ENCODE measurements at places on chromosomes 7 and 10.

DNA sequence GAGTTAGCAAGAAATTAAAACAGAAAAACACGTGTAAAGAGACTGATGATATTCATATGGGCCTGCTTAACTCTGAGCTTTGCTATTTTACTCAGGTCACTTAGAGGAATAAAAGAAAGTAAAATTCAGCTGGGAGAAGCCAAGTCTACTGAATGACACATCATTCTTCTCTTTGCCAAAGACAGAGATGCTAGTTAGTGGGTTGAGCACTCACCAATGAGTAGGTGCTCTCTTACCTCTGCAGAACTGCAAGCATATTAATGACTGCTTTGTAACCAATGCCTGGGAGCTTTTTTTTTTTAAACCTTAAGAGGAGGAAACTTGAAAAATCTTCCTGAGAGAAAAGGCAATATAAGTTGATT is 44.8 kb upstream of the BAMBI start:
- DNase-seq = no peak

GRCh38 chr7:100837099-100837836 is 9.9 kb upstream of the EPHB4 start:
- DNase-seq = peak; percentile 67

DNA sequence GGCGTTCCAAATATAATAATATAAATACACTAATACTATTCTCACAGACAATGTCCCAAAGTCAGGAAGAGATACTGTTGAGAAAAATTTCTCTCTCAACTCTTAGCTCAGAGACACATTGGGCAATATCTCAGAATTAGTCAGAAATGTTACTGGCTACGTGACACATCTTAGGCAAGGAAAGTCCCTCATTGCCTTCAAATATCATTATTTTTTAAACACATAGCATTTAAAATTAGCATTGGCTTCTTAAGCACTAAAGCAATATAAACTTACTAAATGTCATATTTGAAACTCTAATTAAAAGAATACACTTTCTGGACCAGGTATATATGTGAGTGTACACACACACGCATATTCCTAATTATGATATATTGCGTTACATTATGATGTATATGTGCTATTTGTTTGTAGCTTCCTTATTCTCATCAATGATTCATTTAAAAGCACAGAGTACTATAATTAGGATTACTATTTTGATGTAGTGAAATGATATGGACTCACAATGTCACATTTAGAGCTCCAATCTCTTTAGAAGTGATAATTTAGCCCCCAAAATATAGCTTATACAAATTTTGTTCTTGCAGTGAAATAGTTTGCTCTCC is 255.8 kb downstream of the TWIST1 start:
- peak; percentile 63 for DNase-seq

DNA sequence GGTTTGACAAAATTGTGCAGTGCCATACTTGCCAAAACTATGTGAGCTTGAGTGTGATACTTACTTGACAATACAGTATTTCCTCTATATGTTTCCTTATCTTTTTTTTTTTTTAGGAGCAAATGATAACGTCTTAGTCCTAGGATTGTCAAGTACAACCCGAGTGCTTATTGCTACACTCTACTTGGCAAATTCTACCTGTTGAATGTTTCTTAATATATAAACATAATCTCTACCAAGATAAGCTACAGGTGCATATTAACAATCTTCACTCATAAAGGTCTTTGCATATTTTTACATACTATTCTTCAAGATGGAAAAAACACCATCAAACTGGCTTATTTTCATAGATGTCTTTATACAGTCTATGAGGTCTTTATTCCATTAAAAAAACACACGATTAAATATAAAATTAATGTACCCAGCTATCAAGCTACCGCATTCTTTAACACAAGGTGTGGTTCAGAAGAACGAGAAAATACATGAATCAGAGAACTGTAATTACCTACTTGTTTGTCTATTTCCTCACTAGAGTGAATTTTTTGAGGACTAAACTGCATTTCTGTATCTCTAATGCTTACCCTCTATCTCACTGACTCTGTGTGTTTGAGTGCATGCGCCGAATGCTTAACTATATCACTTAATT is 76.1 kb upstream of the PDSS1 start:
- DNase-seq = no peak

GRCh38 chr7:40507166-40507565 is 372.4 kb downstream of the SUGCT start:
- DNase-seq = no peak

GRCh38 chr7:68691261-68692216 is 906.7 kb upstream of the AUTS2 start:
- DNase-seq = peak; percentile 83

GRCh38 chr10:565676-566075 is 123.8 kb downstream of the DIP2C start:
- DNase-seq = no peak

DNA sequence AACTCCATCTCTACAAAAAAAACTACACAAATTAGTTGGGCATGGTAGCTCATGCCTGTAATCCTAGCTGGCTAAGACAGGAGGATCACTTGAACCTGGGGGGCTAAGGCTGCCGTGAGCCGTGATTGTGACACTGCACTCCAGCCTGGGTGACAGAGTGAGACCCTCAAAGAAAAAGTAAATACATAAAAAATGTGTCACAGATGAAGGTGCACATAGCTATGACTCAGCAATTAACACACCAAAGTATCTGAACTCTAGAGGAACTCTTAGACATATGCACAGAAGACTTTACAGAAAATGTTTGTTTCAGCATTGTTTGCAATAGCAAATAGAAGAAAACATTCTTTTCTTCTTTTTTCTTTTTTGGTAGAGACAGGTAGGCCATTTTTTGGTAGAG is 8.3 kb downstream of the C10orf62 start:
- no peak for DNase-seq

DNA sequence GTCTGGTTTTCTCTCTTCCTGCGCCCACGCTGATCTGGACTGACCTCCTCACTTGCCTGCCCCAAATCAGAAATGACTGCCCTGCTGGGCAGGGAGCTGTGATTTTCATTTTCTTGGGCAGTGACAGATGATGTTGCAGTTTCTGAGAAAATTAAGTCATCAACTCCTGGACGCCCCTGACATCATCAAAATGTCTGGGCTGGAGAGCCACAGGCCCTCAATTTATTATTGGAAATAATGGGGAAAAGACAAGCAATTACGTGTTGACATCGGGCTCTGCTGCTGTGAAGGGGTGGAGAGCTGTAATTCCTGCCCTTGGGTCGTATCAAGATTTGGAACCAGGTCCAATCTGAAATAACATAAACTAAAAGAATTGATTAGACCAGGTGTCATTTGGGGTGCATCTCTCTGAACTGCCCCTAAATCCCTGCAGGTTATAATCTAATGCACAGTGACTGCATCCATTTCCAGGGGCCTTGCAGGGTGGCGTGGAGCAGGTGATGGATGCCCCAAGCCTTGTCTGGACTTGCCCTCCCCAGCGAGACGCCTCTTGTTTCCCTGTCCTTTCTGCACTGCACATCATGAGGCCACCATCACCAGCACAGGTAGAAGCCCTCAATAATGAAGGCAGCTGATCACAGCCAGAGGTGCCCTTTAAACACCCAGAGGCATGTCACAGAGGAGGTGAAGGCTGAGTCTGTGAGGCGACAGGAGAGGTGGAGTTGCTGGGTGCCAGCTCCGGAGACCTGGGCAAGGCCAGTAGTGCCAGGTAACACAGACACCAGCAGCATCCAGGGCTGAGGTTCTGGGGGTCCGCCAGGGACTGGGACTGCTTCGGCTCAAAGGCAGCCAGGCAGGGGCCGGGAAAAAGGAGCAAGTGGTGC is 98.7 kb downstream of the HTR5A start:
- no peak for DNase-seq

DNA sequence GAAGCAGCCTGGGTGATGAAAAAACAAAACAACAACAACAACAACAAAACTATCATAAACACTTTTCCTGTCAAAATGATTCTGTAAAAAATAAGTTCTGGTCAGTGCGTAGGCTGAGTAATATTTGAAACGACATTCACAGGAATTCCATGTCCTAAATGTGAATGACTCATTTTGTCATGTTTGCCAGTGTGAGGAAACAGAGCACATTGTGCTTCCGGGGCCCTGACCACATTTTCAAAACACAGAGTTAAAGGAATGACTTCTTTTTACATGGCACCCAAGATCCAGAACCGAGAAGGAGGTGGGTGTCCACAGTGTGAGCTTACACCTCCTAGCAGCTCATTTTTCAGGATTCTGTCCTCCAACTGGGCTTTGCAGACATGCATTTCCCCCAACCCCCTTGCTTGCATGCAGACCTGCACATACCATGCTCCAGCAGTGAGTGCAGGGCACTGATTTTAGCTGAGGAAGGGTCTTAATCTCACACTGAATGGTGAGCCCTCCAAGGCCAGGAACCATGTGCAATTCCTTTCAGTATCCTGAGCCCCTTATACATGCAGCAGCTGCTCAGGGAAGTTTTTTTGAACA is 3.0 kb downstream of the CLRN3 start:
- no peak for DNase-seq

- DNase-seq = no peak
Observed at GRCh38 chr7:47702080-47702479, 120.2 kb upstream of the TNS3 start.

GRCh38 chr7:5476001-5476400 is 52.4 kb upstream of the TNRC18 start:
- DNase-seq = no peak

- no peak for DNase-seq
Observed at GRCh38 chr10:5565205-5565545, 40.4 kb downstream of the CALML3 start.

GRCh38 chr7:3003936-3004335 is 39.7 kb downstream of the CARD11 start:
- no peak for DNase-seq

DNA sequence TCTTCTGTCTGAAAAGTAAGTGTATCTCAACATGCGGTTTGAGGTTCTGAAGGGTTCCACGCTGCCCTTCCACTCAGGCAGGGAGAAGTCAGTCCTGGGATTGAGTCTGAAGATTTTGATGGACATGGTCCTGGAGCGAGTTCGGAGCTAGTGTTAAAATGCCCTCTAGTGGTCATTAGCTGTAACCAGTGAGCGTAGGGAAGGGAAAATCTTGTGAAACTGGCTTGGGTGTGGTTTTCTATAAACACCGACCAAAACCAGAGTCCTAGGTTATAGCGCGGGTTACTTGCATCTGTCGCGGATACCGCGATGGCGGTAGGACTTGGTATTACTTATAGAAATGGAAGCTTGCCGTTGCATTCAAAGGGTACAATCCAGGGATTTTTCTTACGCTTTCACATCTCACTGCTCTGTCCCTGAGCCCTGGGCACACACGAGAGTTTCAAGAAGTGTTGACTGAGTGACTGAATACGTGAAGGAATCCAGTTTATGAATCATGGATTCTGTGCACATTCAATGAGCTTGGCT is 348.2 kb upstream of the C7orf33 start:
- no peak for DNase-seq

- DNase-seq = no peak
Observed at GRCh38 chr10:69317175-69317604, 38.9 kb downstream of the HK1 start.

DNA sequence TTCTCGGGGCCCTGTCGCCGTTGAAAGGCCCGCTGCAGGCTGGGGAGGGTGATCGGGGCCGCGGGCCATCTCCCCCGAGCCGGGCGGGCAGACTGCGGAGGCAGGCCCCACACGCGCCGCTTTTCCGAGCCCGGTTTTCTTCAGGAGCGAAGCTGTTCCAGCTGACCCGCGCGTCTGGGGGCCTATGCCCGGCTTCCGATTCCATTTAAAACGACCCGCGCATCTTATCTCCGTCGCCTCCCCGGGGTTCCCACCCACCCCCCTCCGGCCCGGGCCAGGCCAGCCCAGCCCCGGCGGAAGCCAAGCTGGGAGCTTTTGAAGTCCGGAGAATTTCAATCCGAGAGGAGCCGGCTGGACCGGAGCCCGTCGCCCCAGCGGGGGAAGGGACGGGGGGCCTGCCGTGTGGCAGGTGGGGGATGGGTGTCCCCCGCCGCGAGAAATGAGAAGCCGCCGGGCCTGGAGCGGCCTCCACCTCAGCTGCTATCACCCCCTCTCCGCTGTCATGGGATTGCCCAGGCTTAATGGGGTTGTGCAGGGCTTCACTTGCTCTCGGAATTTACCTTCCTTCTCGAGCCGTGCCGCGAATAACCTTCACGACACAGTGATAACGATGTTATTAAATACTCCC is 3.1 kb upstream of the EVX1 start:
- DNase-seq = no peak

- no peak for DNase-seq
Observed at GRCh38 chr7:125547505-125547904, 617.9 kb upstream of the POT1 start.

DNA sequence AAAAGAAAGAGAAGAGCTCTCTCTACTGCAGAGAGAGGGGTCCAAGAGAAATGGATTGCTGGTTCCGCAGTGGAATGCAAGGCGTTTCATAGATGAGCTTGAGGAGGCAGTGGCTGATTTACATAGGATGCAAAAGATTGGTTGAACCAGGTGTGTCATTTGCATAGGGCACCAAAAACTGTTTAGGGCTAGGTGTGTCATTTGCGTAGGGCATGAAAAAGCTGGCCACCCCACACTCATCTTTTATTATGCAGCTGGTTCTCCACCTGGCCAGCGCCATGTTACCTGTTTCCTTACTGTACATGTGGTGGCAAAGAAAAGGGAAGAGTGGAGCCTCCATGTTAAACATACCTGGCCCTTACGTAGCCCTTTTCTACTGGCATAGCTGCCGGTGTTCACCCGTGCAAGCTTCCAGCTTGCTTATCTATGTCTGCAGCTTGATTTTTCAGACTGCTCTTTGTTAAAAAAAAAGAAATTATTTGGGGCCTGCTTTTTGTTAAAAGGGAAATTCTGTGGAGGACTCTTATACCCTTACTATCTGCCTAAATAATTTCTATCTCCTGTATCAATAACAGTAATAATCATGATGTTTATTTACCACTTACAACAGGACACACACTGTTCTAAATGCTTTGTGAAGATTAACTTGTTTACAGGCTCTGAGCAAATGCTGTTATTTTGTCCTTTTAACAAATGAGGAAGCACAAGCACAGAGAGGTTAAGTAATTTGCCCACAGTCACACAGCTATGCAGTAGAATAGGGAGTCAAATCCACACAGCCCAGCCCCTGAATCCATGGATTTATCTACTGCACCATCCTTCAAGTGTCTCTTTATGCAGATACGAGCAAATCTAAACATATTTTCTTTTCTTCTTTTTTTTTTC is 33.3 kb downstream of the CASP7 start:
- DNase-seq = no peak

GRCh38 chr7:140683657-140684056 is 10.9 kb downstream of the ADCK2 start:
- peak; percentile 3 for DNase-seq

- DNase-seq = no peak
Observed at GRCh38 chr10:8066797-8067196, 12.3 kb downstream of the GATA3 start.

DNA sequence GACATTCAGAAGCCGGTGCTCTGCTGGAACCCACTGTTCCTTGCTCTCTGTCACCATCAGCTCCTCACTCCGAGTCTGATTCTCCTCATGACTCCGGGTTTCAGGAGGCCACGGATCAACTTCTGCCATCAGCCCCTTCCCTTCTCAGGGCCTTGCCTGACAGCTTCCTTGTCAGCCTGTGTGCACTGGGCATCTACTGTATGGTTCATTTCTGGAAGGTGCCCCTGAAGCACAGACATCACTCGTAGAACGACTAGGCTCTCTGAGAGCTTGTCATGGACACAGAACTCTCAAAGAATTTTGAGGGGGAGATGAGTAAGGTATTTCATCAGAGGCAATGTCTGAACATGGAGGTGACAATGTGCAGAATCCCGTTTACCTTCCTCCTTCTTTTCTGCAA is 396.1 kb downstream of the TNS3 start:
- no peak for DNase-seq

GRCh38 chr10:115989621-115990020 is 283.4 kb downstream of the GFRA1 start:
- DNase-seq = no peak

GRCh38 chr7:82625377-82625776 is 181.8 kb upstream of the CACNA2D1 start:
- DNase-seq = no peak
